Nephron progenitor cell (in vitro differentiated cells): ENCODE measurements at places on chromosomes 2 and 18.

- DNase-seq: no peak
- peaks cover 34% of the 10 kb centered on the region for H3K4me1 ChIP-seq
- no peak overlapping the region for H3K4me3 ChIP-seq
- peaks cover 3% of the 10 kb centered on the region for H3K27me3 ChIP-seq
- H3K36me3 ChIP-seq: peaks cover 95% of the 10 kb centered on the region
- peak overlapping the region; percentile 81 for H3K27ac ChIP-seq
Measured at GRCh38 chr18:76359909-76360308, 135.1 kb downstream of the ZNF516 start.

DNA sequence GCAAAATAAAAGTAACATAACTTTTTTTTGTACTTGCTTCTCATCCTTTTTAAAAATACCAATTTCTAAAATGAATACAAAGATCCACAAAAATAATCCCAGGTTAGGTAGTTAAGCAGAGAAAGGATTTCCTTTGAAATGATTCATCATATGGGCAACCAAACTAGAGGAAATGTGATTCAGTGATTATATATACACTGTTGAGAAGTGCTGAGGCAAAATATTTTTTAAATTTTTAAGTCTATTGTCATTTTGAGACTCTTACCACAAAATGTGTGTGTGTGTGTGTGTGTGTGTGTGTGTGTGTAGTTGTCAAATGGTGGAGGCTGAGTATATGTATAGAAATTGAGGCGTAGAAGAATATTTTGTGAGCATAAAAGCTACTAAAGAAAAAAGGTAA, 1075.3 kb downstream of the LRP1B start:
- H3K36me3 ChIP-seq: no peaks in the 10 kb centered on the region
- no peaks in the 10 kb centered on the region for H3K4me1 ChIP-seq
- H3K4me3 ChIP-seq: no peak overlapping the region

DNA sequence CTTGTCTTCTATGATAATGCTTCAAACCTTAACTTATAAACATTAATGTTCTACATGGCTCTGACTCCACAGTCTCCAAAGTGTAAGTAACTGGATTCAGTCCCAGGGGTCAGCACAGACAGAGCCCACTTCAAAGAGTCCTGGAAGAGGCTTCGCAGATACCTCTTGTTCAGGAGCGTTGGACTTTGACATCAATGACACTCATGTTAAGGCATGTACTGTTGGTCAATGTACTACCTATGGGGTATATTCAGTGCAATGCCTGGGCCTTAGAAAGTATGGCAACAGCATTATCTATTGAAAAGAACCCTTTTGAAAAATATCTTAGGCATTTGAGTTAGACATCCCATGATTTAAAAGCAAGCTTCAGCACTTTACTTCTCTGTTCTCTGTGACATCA, 143.1 kb downstream of the GRB14 start:
- no peak for DNase-seq
- H3K27me3 ChIP-seq: peaks cover 3% of the 10 kb centered on the region
- no peaks in the 10 kb centered on the region for H3K4me1 ChIP-seq
- no peak overlapping the region for H3K27ac ChIP-seq

- no peaks in the 10 kb centered on the region for H3K36me3 ChIP-seq
- DNase-seq: no peak
- H3K4me3 ChIP-seq: no peak overlapping the region
Measured at GRCh38 chr2:240713928-240714746, 22.5 kb downstream of the AQP12A start.

DNA sequence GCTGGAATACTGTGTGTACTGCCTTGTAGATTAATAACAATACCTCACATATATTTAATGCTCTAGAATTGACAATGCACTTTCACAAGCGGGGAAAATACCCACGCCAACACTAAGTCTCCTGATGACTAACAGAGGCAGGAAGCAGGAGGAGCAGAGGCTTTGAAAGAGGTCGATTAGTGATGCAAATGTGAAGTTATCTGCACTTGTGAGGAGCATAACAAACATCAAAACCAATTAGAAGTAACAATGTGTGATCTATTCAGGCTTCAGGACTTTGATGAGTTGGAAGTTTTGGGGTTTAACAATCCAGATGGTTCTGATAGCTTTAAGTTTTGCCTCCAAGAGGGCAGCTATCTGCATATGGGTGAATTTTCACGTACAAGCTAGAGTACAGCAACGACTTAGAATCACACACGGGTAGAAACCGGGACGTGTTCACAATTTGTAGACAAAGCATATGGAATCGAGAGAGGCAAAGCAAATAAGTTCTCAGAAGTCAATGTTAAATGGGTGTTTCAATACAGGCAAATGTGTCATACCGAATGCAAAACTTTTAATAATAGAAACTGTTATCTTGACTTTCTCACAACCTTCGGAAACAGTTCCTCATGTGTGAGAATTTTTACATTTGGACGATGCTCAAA, 114.5 kb downstream of the METTL8 start:
- H3K4me3 ChIP-seq: no peak overlapping the region
- H3K27me3 ChIP-seq: peaks cover 3% of the 10 kb centered on the region
- no peak overlapping the region for H3K27ac ChIP-seq
- peaks cover 34% of the 10 kb centered on the region for H3K4me1 ChIP-seq
- no peak for DNase-seq

DNA sequence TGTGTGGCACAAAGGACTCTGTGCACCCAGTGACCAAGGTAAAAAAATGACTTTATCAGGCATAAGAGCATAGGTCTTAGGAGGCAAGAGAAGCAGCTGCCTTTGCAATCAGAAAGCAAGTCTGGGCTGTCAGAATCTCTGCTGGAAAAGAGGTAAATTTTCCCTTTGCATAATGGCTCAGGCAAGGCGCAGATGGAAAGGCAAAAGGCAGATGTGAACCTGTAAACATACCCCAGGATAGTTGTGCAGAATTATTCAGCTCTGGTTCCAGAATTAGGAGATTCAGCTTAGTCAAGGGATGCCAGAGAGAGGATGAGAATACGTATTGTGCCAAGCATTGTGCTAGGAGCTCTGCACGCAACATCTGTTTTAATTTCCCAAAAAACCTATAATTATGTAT, 258.7 kb downstream of the CLIP4 start:
- peaks cover 9% of the 10 kb centered on the region for H3K4me1 ChIP-seq
- H3K27me3 ChIP-seq: peaks cover 8% of the 10 kb centered on the region
- no peaks in the 10 kb centered on the region for H3K36me3 ChIP-seq

GRCh38 chr2:239269916-239270315, 130.9 kb downstream of the HDAC4 start:
- no peaks in the 10 kb centered on the region for H3K27me3 ChIP-seq
- H3K27ac ChIP-seq: peak overlapping the region; percentile 82
- H3K4me3 ChIP-seq: no peak overlapping the region
- DNase-seq: no peak

DNA sequence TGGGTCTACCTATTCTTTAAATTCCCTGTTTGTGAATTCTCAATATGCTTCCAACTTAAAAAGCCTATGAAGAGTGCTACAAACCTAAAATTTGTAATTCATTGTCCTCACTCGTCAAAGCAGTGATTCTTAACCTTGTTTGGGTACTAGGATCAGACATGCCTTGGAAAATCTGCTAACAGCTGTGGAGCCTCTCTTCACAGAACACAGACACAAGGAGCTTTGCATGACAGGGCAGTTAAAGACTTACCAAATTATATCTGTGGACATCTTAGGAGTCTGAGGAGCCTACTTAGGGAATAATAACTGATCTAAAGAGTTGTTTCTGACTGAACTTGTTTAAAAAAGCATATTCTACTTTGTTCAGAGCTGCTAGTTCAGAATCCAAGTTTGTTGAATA, 38.1 kb downstream of the TMEM87B start:
- peaks cover 3% of the 10 kb centered on the region for H3K27me3 ChIP-seq
- no peak overlapping the region for H3K4me3 ChIP-seq
- peaks cover 16% of the 10 kb centered on the region for H3K4me1 ChIP-seq
- no peak overlapping the region for H3K27ac ChIP-seq

DNA sequence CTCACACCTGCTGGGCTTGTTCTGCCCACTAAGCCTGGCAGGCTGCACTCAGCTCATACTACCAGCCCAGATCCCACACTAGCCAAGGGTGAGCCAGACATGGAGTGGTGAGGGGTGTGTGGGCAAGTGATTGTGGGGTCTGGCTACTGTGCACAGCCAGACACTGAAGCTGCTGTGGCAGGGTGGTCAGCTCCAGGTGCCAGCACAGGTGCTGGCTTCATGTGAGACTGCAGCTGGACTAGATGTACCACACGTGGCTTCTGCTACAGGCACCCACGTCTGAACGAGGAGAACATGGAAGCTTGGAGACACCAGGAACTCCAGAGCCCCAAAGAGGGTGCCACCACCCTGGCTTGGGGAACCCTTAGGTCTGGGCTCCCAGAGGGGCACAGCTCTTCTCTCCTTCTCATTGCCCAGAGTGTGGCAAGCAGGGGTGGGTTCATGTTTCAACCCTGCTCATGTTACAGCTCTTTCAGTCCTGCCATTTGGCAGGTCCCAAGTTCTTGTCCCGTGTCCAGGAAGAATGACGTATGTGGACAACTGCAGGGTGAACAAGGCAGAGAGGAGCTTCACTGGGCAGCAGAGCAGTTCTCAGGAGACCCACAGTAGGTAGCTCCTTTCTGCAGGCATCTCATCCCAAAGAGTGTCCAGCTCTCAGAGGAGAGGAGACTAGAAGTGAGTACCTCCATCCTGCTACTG, 1624.2 kb upstream of the TMEFF2 start:
- no peaks in the 10 kb centered on the region for H3K4me1 ChIP-seq
- no peak overlapping the region for H3K4me3 ChIP-seq
- no peaks in the 10 kb centered on the region for H3K36me3 ChIP-seq
- DNase-seq: no peak
- no peaks in the 10 kb centered on the region for H3K27me3 ChIP-seq
- H3K27ac ChIP-seq: no peak overlapping the region

GRCh38 chr18:48605408-48605845, 66.6 kb downstream of the CTIF start:
- H3K27me3 ChIP-seq: peaks cover 6% of the 10 kb centered on the region
- no peak overlapping the region for H3K4me3 ChIP-seq
- DNase-seq: peak; percentile 47
- H3K27ac ChIP-seq: peak overlapping the region; percentile 47

GRCh38 chr2:193561054-193561453, 1366.3 kb upstream of the TMEFF2 start:
- no peaks in the 10 kb centered on the region for H3K27me3 ChIP-seq
- DNase-seq: no peak
- no peak overlapping the region for H3K27ac ChIP-seq
- no peaks in the 10 kb centered on the region for H3K36me3 ChIP-seq
- H3K4me1 ChIP-seq: no peaks in the 10 kb centered on the region
- H3K4me3 ChIP-seq: no peak overlapping the region

GRCh38 chr2:27251766-27252165, 11.1 kb downstream of the SLC30A3 start:
- H3K36me3 ChIP-seq: no peaks in the 10 kb centered on the region
- H3K27ac ChIP-seq: peak overlapping the region; percentile 59
- peaks cover 26% of the 10 kb centered on the region for H3K27me3 ChIP-seq
- H3K4me1 ChIP-seq: peaks cover 59% of the 10 kb centered on the region
- no peak for DNase-seq
